ENCODE measurements at places on chromosomes 3 and 15. TPM values are rescaled to one million over a fixed set of nuclear protein-coding genes. Genes with fewer than 3 reads are reported as not detected.

Gene CHST14
- 11.8 TPM for total RNA-seq

Gene WDR93
- not detected for total RNA-seq

Gene LEKR1
- 2.7 TPM for total RNA-seq

Gene P2RY12
- 5.3 TPM for total RNA-seq

Gene CDHR4
- not detected for total RNA-seq

Gene SAXO2
- 4.7 TPM for total RNA-seq

Gene TEX55
- total RNA-seq, result not detected
